ENCODE measurements at places on chromosomes 13 and 19.

DNA sequence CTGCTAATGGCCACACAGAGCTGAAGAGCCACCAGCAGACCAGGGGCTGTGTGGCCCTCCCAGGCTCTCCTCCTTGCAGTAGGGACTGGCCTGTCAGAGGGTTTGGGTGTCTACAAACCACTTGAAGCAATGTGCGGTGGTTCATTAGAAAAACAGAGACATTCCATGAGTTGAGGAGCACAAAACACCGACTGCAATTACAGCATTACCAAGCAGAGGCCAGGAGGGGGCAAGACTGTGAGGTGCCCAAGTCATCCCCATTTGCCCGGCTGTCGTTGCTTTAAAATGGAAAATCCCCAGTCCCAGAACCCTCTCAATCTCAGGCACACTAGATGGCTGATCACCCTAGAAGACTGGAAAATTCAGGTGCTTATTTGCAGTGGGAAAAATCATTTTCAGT, 15.0 kb downstream of the TMTC4 start:
- no peak for DNase-seq

DNA sequence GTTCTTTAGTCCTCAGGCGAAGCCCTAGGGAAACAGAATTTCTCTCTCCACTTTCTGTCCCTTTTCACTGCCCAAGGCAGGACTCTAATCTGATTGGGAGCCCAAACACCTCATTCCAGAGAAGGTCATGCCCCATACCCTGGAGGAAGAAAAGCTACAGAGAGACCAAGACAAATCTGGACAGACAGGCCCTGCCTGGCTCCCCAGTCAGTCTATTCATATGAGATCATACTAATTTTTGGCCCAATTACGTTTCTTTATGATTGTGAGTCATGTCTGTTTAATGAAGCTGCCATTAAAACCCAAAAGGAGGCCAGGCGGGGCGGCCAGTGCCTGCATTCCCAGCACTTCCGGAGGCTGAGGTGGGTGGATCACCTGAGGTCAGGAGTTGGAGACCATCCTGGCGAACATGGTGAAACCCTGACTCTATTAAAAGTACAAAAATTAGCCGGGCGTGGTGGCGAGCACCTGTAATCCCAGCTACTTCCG, 3.3 kb upstream of the AP3D1 start:
- peak; percentile 62 for DNase-seq

- DNase-seq, result peak; percentile 77
Measured at GRCh38 chr19:18388100-18388959, 2.4 kb downstream of the GDF15 start.

GRCh38 chr19:46404055-46404752, 9.2 kb downstream of the CCDC8 start:
- peak; percentile 73 for DNase-seq

DNA sequence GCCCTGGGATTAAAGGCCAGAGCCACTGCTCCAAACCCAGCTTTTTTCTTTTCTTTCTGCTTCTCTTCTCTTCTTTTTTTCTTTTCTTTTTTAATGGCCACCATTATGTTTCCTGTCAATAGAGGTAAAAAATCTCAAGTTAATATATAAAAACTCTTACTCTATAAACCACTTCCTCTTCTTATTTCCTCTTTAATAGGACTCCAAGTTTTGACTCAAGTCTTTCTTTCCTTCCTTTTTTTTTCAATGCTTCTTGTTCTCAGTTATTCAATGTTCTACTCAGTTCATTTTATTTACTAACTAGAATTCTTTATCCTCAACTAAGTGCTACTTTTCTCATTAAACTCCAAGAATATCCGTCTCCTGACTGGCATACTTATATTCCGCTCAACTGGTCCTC, 27.1 kb upstream of the MYCBP2 start:
- no peak for DNase-seq

DNA sequence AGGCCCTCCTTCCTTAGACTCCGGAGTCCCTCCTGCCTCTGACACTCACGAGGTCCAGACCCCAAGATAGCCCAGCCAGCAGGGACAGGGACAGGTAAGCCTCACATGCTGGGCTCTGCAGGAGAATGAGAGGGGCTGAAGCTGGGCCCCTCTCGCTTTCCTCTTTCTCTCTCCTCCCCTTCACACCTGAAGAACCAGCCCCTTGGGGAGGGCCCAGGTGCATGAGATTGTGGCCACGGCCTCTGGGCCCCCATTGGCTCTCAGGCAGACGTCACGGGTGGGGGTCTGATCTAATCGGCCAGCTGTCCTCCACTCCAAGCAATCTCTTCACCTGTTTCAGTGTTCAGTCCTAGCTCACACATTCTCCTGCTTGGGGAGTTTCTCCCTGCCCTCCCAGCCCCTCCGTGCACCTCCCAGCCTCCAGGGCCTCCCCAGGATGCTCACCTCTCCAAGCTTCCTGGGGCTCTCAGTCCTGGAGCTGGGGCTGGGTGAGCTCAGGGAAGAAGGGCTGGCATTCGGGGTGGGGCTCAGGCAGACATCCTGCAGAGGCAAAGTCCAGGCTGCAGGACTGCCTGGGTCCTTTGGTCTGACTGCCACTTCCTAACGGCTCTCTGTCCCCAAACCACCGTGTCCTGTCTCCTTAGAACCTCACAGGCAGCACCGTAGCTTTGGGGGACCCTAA, 2.8 kb downstream of the TMEM150B start:
- peak; percentile 83 for DNase-seq

- DNase-seq, result peak; percentile 41
Measured at GRCh38 chr19:55384131-55384919, at the start of gene TMEM238. TMEM238 (minus strand) TSS chr19:55384292; CDS start chr19:55384259, 33 bp downstream.

DNA sequence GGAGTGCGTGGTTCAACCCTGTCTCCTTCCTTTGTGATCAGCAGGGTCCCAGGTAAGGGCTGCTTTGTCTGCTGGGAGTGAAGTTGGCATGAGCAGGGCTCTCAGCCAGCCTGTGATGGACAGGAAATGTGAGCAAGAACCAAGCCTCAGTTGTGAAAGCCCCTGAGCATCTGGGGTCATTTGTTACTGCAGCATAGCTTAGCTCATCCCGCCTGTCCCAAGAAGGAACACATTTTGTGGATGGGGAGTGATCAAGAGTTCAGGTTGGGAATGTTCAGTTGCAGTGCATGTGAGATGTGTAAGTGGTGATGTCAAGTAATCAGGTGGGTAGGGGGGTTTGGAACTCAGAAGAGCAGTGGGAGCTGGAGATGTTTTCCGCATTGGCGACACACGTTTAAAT, 152.4 kb downstream of the DPF1 start:
- DNase-seq, result no peak

GRCh38 chr19:7801020-7801570, 28.9 kb upstream of the EVI5L start:
- DNase-seq, result no peak

DNA sequence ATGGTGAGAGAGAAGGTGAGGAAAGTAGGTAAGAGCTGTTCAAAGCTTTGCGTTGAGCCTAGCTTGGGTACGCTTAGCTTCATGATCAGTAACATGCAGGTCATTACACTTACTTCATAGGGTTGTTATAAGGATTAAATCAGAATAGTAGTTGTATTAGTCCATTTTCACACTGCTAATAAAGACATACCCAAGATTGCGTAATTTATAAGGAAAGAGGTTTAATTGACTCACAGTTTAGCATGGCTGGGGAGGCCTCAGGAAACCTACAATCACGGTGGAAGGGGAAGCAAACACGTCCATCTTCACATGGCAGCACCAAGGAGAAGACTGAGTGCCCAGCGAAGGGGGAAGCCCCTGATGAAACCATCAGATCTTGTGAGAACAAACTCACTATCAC, 21.9 kb downstream of the GPALPP1 start:
- DNase-seq, result no peak

GRCh38 chr19:38975214-38975860, at the start of gene FBXO17:
FBXO17 (minus strand) TSS chr19:38975742; CDS start chr19:38950319, 25,423 bp downstream.
- DNase-seq, result no peak

- no peak for DNase-seq
Measured at GRCh38 chr19:3607303-3608078, 816 bp upstream of the TBXA2R start.

GRCh38 chr19:55474269-55475265, 1.9 kb upstream of the ZNF628 start:
- no peak for DNase-seq

- no peak for DNase-seq
Measured at GRCh38 chr19:44644402-44645016, 799 bp downstream of the PVR start.

DNA sequence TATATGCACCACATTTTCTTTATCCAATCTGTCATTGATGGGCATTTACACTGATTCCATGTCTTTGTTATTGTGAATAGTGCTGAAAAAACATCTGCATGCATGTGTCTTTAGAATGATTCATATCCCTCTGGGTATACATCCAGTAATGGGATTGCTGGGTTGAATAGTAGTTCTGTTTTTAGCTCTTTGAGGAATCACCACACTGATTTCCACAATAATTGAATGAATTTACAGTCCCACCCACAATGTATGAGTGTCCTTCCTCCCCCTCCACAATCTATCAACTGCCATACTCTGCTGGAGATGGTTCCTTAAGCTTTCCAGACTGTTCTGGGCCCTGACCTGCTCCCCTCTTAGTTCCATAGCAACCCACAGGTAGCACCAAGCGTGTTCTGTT, 667.0 kb downstream of the LIG4 start:
- no peak for DNase-seq

- DNase-seq, result no peak
Measured at GRCh38 chr13:67389171-67389570, 159.0 kb upstream of the PCDH9 start.

- peak; percentile 91 for DNase-seq
Measured at GRCh38 chr19:13102666-13103580, at the start of gene LYL1. LYL1 (minus strand) TSS chr19:13102858; CDS start chr19:13101171, 1,687 bp downstream.

DNA sequence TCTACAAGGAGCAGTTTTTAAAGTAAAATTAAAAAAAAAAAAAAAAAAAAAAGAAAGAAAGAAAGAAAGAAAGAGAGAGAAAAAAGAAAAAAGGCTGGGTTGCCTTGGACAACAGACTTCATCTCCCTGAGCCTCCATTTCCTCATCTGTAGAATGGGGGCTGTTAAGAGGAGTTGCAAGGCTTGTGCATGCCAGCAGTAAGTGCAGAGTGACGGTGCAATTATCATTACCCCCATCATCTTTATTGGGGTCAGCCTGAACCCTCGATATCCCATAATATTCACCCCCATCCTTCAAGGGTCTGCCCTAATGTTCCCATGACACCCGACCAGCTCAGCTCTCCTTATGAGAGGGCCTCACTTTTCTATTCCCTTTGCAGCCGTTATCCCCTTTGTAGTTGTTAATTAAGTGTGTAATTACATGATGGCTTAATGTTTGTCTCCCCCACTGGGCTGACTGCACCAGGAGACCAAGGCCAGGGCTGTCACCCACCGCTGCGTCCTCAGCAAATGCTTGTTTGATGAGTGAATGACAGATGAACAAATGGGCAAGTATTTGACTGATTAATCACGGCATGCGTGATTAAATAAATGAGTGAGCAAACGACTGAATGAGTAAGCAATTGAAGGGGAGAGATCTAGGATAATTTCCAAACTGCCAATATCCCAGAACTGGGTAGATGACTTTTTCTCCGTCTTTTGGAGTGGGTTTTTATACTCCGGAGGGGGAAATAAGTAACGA, 10.1 kb downstream of the FOSB start:
- DNase-seq, result no peak

DNA sequence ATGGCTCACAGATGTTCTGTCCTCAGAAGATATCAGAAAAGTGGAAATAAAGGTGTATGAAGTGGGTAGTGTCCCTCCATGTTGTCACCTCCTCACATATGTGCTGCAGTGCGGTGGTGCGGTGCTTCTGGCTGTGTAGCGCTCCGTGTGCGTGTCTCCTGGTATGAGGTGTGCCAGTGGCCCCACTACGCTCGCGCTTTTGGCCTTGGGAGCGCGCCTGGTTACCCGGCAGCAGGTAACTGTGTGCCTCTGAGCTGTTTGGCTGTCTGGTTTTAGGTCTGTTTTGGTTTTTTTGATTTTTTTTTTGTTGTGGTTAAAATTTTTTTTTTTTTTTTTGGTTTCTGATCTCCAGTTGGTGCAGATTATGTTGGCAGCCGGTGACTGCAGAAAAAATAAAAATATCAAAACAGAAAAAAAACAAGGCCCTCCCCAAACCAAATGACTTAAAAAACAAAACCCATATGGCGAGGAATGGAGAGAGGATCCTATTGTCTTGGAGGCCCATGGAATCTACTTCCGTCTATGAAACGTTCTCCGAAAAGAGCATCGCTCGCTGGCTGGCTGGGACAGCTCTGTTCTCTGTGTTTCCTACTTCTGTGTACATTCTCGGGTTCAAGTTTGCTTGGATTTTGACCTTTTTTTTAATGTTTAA, 7.9 kb downstream of the HNRNPL start:
- DNase-seq, result no peak

- peak; percentile 60 for DNase-seq
Measured at GRCh38 chr19:35828692-35829301, 16.2 kb upstream of the PRODH2 start.

All from Peyer's patch (tissue), 4 donors.